ENCODE measurements at places on chromosomes 1 and 21.

GRCh38 chr1:53349968-53350852 is 22.3 kb upstream of the LRP8 start:
- no peak for DNase-seq

DNA sequence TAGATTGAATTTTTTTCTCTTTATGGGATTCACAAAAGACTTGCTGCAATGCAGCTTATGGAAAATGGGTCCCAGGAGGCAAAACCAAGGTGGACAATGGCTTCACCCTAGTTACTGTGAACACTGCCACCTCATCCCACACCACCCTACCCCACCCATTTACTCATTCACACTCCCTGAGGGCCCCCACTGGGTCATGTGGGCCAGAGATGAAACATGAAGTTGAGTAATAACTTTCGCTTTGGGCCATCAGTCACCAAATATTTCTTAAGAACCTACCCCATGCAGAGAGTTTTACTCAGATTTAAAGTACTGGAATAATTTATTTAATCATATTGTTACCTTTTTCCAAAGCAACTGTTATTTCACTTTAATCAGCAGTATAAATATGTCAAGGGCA is 191.8 kb downstream of the TPR start:
- no peak for DNase-seq

DNA sequence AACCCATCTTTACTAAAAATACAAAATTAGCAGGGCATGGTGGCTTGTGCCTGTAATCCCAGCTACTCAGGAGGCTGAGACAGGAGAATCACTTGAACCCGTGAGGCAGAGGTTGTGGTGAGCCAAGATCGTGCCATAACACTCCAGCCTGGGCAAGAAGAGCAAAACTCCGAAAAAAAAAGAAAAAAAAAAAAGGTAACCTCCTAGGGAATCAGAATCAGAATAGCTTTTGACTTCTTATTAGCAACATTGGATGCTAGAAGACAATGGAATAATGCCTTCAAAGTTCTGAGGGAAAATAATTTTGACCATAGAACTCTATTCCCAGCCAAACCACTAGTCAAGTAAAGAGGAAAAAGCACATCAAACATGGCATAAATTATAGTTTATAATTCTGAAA is 60.9 kb downstream of the LMO4 start:
- DNase-seq: no peak

DNA sequence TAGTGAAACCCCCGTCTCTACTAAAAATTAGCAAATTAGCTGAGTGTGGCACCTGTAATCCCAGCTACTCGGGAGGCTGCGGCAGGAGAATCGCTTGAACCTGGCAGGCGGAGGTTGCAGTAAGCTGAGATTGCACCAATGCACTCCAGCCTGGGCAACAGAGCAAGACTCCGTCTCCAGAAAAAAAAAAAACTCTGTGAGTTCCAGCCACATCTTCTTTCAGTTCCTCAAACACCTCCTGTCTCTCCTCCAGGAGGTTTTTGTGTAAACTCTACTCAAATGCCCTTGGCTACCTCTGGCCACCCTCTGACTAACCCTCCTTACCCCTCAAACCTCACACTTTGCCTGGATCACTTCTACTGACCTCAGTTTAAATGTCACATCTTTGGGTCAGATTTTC is 38.1 kb downstream of the RCSD1 start:
- DNase-seq: no peak

DNA sequence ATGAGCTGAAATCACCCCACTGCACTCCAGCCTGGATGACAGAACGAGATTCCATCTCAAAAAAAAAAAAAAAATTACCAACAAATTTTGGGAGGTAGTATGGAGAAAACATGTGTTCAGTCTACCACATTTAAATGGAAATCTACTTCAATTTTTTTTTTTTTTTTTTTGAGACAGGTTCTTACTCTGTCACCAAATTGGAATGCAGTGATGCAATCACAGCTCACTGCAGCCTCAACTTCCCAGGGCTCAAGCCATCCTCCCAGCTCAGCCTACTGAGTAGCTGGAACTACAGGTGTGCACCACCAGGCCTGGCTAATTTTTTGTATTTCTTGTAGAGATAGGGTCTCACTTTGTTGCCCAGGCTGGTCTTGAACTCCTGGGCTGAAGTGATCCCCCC is 82.1 kb downstream of the GFI1 start:
- DNase-seq: no peak

DNA sequence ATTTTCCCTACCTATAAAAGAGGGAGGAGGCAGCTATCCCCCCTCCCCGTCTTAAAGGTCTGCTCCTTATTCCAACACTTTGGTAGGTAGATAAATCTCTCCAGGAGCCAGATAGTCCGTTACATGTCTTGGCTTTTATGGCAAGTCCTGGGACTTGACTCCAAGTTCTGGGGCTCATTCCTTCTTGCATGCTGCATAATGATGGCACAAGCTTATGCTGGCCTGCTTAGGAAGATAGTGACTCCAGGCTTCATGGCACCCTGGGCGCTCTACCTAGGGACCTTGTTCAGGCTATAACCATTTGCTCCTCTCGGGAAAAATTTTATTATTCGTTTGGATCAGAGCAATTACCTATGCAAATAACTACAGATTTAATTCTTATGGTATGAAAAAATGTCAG is 3.7 kb downstream of the SLAMF1 start:
- DNase-seq: no peak

- DNase-seq: no peak
Observed at GRCh38 chr1:21291184-21291583, 921 bp upstream of the ECE1 start.

GRCh38 chr21:28282833-28283232 is 709.8 kb downstream of the LTN1 start:
- no peak for DNase-seq
